ENCODE measurements at places on chromosomes 3 and 15.

DNA sequence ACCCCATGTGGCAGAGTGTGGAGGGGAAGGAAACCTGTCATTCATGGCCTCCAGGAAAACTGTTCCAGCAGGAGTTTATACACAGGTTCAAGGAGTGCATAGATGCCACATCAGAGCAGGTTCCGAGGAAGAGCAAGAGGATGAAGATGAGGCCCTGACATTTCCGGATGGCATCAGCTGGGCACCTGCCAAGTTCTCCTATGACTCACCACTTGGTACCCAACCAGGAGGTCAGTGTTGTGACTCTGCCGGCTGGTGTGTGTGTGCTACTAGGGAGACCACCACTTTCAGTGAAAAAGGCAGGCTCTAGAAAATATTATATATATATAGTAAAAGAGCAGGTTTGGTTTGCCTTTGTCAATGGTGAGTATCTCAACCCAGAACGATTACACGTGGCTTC, 69.3 kb downstream of the NTRK3 start:
- DNase-seq: no peak

DNA sequence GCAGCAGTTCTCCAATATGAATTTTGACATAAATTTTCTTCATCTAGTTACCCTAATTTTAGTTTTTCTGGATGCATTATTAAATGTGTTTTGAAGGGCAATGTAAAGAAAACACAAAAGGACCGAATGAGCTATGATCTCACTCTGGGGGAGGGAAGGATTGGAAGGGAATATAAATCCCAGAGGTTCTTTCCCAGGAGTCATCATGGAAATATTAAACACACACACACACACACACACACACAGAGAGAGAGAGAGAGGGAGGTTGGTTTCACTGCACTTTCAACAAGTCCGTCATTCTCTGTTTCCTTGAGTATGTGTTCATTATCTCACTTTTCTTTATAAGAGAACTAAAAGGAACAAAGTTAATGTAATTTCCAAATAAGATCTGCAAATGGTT, 70.7 kb upstream of the DCBLD2 start:
- no peak for DNase-seq

- DNase-seq: no peak
Measured at GRCh38 chr3:194671511-194671899, 486 bp downstream of the LSG1 start.

GRCh38 chr15:32974691-32975090, 219.8 kb downstream of the FMN1 start:
- DNase-seq: no peak

DNA sequence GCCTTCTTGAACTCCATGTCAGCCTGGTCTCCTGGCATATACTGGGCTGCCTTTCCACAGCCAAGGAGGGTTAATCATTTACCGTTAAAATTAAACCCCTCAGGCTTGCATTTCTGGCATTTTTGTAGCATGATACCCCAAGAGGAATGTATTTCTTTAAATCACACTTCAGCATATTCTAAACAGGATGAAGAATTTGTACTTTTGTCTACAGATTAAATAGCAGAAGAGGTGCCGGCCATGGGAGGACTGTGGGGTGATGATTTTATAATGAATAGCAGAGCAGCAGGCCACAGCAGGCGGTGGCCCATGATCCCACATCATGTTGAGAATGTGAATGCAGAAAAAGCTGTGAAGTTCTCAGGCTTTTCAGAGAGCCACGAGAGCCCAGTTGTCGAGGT, 90.2 kb downstream of the ARNT2 start:
- DNase-seq: no peak

DNA sequence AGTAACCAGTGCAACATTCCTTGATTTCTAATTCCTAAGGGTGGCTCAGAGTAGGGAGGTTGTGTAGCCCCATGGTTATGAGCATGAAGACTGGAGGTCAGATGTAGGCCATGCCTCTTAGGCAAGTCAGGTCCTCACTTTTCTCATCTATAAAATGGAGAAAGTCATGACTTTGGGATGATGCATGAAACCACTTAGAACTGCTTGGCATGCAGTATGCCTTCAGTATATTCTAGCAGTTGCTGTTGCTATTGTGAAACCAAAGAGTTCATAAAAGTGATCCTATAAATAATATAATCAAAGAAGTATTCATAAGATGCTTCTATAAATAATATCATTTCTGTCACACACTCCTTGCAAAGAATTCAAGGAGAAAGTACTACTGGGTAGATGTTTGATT, 65.5 kb downstream of the TMEM108 start:
- DNase-seq: no peak

GRCh38 chr15:65577129-65577996, 33.6 kb downstream of the INTS14 start:
- no peak for DNase-seq

DNA sequence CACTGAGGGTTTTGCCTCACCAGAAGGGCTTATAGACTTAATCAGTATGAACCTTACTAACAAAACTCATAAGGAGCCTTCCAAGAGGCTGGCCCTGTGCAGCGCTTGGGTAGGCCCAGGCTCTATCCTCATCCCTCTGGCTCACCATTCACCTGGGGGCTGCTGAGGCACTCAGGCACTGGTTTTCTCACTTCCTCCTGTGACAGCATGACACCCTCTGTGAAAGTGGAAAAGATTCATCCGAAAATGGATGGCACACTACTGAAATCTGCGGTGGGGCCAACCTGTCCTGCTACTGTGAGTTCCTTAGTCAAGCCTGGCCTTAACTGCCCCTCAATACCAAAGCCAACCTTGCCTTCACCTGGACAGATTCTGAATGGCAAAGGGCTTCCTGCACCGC, 41.3 kb downstream of the PSMD6 start:
- DNase-seq: no peak

DNA sequence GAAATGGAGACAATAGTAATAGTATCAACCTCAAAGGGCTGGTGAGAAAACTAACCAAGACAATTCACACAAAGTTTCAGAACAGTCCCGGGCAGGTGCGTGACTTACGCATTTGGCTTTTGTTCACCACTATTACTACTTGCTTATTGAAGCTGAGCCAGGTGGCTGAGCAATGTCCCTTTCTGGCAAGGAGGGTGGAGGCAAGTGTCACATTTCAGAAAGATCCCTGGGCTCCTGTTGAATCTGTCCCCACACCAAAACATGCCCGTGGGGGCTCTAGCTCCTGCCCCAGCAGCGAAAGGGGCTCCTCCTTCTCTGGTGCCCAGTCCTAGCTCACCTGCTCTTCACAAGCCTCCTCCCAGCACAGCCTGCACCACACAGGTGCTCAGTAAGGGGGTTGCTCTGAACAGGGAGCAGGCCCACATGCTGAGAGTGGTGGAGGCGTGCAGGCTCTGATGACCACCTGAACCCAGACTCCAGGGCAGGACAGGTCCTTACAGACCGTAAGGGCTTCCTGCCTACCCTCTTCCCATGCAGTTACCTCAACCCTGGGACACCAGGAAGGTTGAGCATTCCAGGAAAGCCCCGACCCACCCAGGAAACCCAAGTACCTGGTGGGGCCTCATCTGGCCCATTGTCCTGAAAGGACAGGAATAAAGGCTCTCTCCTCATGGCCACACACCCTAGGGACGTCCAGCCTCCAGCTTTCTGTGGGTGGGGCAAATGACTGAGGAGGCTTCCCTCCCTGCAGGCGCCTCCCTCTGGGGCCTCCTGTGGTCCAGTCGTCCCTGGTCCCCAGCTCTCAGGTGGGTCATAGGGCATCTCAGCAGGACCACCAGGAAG, 32.6 kb downstream of the SEMA7A start:
- DNase-seq: no peak

DNA sequence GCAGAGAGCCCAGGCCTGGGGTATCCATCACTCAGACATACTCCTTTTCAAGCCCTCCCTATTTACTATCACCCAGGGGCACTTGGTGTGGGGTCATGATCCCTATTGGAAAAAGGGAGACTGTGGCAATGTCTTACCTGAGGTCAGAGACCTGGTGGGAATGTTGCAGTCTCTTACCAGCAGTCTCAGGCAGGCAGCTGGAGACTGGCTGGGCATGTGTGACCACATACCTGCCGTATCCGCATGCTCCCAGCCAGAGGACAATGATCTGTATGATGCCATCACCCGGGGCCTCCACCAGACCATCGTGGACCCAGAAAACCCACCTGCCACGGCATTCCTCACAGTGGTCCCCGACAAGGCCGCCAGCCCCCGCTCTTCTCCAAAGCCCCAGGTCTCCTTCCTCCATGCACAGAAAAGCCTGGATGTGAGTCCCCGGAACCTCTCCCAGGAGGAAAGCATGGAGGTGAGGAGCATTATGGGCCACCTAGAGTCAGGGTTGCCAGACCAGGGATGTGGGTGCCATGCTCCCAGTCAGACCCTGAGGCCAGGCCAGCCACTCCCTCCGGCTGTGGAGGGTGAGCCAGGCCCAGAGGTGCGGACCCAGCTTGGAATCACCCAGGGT, 5.9 kb downstream of the SH2D7 start:
- DNase-seq: no peak

DNA sequence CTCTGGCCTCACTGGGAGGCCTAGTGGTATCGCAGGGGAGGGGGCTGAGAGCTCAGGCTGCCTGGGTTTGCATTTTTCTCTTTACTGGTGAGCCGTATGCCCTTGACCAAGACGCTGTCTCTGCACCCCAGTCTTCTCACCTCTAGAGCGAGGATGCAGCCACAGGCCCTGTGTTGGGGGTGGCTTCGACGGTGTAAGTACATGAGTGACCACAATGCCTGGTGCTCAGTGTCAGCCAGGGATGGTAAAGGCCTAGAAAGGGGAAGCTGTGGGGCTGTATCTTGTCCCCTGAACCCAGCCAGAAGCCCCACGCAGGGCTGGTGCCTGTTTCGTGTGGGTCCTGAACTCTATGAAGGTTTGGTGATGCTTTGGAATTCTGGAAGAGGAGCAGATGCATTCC, 19.8 kb downstream of the SYNM start:
- no peak for DNase-seq

- no peak for DNase-seq
Measured at GRCh38 chr15:43954181-43954621, 127.4 kb downstream of the WDR76 start.

GRCh38 chr3:188881954-188882641, 289.7 kb upstream of the TPRG1 start:
- DNase-seq: no peak

DNA sequence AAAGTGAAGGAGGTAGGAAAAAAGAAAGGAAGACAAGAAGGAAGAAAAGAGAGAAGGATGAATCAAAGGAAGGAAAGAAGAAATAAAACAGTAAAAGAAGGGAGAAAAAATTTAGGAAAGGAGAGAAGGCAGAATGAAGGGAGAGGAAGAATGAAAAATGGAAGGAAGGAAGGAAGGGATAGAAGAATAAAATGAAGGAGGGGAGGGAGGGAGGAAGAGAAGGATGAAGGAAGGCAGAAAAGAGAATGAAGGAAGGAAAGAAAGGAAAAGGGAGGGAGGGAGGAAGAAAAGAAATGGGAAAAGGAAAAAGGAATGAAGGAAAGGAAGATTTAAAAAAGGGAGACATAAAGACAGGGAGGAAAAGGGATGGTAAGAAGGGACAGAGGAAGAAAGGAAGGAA, 393.7 kb upstream of the GRM7 start:
- no peak for DNase-seq

GRCh38 chr3:57151021-57151449, 14.1 kb downstream of the IL17RD start:
- DNase-seq: no peak

GRCh38 chr15:35958975-35959374, 413.0 kb upstream of the DPH6 start:
- DNase-seq: no peak

DNA sequence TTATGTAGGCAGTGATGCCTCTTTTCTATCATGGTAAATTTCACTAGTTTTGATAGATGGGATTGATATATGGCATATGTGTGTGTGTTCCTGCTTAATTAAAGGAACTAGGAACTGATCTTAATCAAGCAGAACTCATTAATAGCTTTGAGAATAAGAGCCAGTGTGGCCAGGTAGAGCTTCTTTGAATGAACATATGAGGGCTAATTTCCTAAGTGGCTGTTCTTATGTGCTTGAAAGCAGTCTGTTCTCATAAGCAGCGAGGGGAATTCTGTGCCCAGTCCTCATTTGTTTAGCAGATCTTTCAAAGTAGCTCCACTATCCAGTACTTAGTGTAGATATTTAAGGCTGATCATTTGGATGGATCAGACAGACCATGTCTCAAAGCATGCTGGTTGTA, 164.2 kb downstream of the GABRG3 start:
- DNase-seq: no peak

DNA sequence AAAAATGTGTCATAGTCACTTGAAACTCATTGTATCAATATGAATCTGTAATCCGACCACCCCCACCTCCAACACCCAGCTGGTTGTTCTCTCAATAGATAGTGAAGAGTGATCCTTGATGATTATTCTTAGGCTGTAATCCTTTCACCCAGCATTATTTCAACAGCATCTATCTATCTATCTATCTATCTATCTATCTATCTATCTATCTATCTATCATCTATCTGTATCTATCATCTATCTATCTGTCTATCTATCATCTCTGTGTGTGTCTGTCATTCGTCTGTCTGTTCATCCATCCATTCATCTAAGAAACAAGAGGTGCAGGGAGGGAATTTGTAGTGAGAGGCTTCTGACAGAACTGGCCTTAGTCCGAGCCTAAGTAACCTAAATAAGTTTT, 78.7 kb upstream of the IGSF10 start:
- no peak for DNase-seq

- DNase-seq: no peak
Measured at GRCh38 chr3:196931828-196932587, 10.3 kb downstream of the NCBP2 start.

DNA sequence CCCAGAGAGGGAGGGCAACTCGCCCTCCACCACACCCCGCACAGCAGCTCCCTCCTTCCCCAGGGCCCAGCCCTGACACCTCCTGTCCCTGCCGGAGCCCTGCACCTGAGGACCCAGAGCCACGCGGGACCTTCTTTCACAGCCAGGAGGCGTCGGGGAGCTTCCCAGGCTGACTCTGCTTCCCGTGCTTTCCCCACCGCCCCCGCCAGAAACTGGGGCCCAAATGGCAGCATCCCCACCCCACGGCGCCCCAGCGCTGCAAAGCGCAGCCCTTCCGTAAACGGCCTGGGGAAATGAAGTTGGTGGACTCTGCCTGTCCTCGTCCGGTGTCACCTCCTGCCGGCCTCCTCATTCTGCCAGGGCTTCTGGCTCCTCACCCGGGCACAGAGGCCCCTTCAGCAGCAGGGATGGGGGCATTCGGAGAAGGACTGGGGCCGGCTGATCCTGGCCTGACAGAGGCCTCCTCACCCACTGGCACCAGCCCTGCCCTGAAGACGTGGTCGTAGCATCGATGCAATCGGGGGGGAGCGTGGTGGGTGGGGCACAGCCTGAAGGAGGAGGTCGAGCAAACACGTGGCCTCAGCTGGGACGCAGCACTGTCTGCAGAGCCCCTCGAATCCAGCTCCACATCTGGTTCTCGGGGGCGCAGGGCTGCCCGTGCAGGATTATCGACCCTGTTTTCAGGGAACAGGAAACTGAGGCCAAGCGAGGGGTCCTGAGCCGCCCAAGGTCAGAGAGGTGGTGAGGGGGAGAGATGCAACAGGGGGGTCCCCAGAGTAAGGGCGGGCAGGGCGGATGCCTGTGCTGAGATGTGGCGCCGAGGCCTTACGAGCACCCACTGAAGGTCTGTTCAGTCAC, 235.4 kb downstream of the XXYLT1 start:
- DNase-seq: no peak
